ENCODE measurements at places on chromosomes 12 and 14.

GRCh38 chr14:78103271-78103670 lies 66.9 kb upstream of the NRXN3 start:
- no peak for DNase-seq

GRCh38 chr14:59240356-59240755 lies 51.9 kb downstream of the DAAM1 start:
- DNase-seq, result no peak

DNA sequence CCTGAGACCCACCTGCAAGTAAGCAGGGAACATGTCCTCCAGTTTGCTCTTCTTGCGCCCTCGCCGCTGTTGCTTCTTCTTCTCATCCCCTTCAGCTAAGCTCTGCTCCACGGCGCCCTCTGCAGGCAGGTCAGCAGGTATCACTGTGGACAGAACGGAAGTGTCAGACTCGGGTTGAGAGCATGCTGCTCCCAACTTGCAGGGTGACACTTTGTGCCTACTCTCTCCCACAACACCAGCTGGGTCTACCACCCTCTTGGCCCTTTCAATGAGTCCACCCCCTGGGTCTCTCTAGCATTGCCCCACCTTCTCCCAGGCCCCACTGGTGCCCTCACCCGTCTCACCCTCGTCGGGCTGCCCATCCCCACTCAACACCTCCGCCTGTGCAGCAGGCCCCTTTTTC lies 16.7 kb downstream of the KMT2D start:
- DNase-seq, result peak; percentile 90

DNA sequence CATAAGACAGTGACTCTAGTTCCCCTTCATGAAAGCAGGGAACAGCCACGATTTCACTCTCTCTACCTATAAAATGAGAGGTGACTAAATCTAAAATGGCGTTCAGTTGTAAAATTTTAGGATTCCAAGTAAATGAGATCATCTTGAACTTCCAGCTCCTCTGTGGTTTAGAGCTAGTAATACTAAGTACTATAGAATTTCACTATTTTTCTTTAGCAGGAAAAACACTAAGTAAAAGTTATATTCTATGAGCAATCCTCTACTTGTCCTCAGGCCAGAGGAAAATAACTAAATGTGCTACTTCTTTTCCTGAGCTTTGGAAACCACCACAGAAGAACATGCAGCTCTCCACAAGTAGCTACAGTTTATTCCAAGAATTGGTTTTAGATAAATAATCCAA lies 55.6 kb downstream of the NIN start:
- DNase-seq, result no peak

GRCh38 chr12:5451251-5451650 lies 19.3 kb downstream of the NTF3 start:
- no peak for DNase-seq

DNA sequence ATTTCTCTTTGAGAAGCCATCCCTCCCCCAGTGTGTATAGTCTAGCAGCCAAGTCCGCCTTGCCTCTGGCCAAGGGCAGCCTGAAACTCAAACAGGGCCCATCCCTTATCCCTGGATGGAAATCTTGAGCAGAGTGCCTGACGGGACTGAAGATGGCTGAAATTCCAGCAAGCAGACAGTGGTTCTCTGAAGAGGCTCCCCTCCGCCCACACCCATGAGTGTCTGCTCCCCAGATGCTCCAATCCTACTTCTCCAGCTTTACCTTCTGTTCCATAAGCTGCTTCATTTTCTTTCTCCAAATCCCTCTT lies 396.2 kb downstream of the NUAK1 start:
- DNase-seq, result no peak

GRCh38 chr12:79927772-79928474 lies 7.0 kb downstream of the PPP1R12A start:
- no peak for DNase-seq

GRCh38 chr12:49750027-49750995 lies 9.0 kb downstream of the TMBIM6 start:
- DNase-seq, result no peak

DNA sequence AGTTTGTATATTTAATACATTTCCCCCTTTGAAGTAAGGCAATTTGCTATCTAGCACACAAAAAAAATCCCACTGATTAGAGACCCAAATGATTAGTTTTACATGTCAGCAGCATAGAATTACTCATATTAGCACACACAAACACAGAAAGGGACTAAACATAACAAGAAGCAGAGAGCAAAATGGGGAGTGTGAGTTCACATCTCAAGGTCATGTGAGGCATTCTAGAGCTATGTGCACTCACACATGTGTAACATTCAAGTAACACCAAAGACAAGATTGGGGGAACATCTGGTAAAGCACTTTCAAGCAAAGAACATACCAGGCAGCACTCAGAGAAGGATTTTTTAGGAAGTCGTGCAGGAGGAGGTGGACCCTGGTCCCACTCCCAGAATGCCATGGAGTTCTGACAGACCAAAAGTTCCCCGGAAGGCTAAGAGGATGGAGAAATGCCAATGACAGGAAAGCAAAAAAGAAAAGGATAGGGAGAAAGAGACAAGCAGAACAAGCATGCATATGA lies 105.8 kb upstream of the SINHCAF start:
- DNase-seq, result no peak

DNA sequence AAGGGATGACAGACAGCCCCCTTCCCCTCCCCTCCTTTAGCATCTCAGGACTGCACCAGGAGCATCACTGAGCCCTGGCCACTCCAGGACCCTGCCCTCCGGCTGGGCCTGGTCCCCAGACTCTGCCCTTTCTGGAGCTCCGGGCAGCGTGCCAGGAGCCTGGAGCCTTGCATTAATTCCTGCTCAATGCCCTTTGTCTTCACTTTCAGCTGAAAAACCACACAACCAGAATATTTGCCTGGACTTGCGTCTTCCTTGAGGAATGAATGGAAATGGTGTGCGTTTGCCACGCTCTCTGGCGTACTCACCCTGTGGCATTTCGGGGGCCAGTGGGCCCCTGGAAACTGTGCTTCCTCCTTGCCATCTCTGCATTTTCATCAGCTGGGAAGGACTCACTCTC lies 8.5 kb upstream of the RFLNA start:
- no peak for DNase-seq

DNA sequence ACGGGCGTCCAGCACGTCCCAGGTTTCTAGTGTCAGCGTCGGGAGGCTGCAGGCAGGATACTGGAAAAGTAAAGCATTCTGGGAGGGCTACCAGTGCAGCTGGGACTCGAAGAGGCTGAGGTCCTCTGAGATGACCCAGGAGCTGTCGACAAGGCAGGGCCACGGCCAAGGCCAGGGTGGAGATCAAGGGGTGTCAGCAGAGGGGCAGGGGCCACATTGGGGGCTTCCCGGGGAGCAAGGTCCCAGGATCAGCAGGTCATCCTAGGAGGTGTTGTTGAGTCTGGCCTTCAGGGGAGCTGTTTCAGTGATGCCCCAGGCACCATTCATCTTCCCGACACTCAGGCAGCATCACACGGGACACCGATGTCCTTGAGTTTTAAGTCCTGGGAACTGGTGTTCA lies 377.8 kb upstream of the SFSWAP start:
- peak; percentile 31 for DNase-seq

DNA sequence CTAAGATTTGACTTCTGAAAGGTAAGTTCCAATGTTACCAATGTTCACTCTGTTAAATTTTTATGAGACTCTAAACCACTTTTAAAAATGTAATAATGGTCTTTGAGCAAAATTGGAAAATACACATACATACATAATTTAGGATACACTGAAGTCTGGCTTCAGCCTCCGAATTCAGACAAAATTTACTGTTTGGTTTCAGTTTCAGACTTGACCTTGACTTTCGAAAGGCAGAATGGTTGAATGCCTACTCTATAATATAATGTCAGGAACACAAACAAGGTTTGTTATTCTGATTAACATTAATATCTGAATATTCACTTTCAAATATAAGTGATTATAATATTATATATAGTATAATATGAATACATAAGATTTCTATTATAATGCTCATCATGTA lies 74.1 kb upstream of the KRAS start:
- no peak for DNase-seq

DNA sequence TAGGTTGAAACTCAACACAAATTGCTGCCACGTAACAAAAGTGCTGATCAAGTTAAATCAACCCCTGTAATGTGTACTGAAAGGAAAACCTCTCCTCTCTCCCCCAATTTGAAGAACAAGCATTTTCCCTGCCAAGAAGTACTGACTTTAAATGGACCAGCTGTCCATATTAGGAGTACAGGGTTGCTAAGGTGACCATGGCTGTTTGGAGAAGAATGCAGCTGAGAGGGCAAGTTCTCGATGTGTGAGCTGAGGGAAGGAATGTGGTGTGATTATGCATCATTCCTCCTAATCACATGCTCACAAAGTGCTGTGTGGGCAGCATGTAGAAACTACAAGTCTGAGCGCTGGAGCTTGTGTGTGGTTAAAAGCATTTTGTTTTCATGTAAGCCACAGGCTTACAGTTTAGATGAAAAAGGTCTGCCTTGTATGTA lies 50.9 kb upstream of the CCT2 start:
- no peak for DNase-seq

DNA sequence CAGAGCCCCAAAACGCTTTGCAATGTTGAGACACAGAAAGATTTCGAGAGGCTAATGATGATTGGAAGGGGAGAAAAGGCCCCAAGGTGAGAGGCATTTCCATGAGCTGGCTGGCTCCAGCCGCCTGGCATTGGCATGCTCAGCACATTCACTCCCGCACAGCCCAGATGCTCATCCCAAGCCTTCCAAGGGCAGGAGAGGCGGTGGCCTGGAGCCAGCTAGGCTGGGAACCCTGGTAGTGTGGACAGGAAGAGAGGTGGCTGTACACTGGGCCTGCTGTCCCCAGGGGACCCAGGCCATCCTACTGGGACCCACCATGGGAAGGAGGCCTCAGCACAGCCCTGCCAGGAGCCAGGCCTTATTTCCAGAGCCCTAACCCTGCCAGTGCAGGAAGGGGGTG lies 72.2 kb downstream of the SPTB start:
- DNase-seq, result no peak

DNA sequence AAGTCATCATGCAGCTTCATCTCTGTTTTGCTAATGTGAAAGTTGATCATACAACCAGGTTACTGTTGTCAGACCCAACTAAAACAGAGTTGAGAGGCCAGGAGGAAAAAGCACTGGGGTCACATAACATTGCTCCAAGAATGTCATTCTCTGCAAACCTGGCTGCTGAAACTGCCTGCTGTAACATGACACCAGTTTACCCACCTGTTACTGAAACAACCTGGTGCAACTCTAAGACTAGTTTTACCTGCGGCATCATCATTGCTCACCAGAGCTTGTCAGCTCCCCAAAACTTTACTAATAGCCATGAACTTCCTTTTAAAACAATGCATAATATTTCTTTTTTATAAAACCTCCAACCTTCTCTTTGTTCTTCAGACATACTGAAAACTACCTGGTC lies 30.7 kb upstream of the DEGS2 start:
- no peak for DNase-seq

DNA sequence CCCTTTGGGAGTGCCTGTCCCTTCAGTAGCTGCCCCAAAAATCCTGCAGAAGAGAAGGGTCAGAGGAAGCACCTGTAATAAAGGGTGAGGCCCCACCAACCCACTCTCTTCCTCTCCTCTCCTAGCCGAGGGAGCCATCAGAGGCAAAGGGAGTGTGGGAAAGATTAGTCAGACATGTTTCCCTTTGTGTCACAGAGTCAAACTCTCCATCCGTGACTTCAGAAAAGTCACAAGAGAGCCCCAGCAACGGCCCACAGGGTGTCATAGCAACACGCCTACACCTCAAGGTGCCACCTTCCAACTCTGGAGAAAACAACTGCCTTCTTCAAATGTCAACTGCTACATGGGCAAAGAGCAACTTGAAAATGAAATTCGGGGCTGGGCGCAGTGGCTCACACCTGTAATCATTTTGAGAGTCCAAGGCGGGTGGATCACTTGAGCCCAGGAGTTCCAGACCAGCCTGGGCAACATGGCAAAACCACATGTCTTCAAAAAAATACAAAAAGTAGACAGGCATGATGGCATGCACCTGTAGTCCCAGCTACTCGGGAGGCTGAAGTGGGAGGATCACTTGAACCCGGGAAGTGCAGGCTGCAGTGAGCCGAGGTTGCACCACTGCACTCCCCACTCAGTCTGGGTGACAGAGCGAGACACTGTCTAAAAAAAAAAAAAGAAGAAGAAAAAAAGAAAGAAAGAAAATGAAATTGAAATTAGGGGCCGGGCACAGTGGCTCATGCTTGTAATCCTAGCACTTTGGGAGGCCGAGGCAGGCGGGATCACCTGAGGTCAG lies 17.7 kb upstream of the CD27 start:
- peak; percentile 88 for DNase-seq

DNA sequence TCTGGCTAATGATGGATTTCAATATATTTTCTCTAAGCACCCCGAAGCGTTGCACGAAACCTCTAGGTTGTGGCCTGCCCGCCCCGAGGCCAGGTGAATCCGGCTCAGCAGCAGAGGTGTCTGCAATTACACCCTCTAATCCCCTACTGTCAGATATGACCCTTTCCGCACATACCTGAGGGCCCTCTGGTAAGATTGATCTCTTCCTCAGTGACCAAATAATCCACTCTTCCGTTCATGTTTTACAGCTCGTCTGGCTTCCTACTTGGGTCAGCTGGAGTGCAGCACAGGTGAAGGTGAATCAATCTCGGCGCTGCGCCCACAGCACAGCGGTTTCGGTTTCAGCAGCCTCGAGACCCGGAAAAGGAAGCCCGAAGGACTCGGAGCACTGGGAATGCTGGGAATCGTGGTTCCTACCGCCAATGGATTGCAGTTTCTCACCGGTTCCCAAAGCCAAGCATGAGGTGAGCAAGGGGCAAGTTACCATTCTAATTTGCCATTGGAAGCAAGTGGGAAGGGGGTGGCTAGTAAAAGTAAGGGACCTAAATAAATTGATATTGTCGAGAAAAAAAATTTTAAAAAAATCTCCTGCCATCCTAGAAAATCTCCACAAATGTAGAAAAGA lies at the start of gene SYNJ2BP:
Gene SYNJ2BP (minus strand): TSS at position 366 of the 625 bp plus-strand sequence. CDS start 127 bp downstream, at position 239.
- DNase-seq, result peak; percentile 59

- DNase-seq, result no peak
These were observed 180.3 kb downstream of the DICER1 start for GRCh38 chr14:94977016-94977415.

DNA sequence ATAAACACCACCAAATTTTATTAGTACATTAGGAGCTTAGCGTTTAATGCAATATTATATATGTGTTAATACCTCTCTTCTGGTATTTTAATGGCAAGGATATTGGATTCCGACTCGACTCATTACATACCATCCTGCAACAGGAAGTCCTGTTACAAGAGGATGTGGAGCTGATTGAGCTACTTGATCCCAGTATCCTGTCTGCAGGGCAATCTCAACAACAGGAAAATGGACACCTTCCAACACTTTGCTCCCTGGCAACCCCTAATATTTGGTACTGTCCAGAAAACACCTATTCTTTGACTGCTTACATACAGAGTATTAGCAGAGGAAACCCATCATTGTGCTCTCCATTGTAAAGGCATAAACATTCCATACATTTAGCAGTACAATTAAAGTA lies 45.2 kb downstream of the VEZT start:
- DNase-seq, result no peak

Measured in activated naive CD4-positive, alpha-beta T cell treated with anti-CD3 and anti-CD28 coated beads, Interleukin-2, amount 50 U/mL, for 72 hours (primary cell).